ENCODE measurements at places on chromosomes 6 and 20. TPM values are rescaled to one million over a fixed set of nuclear protein-coding genes. Genes with fewer than 3 reads are reported as not detected.

The CD109 gene
- total RNA-seq, result 6.7 TPM

The HDGFL1 gene
- not detected for total RNA-seq

The RBM24 gene
- 187 TPM for total RNA-seq

The EMILIN3 gene
- total RNA-seq, result 5.6 TPM

The MOG gene
- 10.3 TPM for total RNA-seq

The AARS2 gene
- total RNA-seq, result 10.7 TPM

The IER3 gene
- total RNA-seq, result 11.4 TPM

The ROS1 gene
- total RNA-seq, result 0.11 TPM

The PHACTR3 gene
- total RNA-seq, result 10.0 TPM

The METTL24 gene
- total RNA-seq, result 0.91 TPM

The TMEM170B gene
- total RNA-seq, result 4.5 TPM

The HLA-DMB gene
- total RNA-seq, result 10.4 TPM

The PAK5 gene
- total RNA-seq, result not detected

The AGER gene
- 1.6 TPM for total RNA-seq

The NEDD9 gene
- total RNA-seq, result 23.7 TPM
